ENCODE measurements at places on chromosomes 11 and 22.

DNA sequence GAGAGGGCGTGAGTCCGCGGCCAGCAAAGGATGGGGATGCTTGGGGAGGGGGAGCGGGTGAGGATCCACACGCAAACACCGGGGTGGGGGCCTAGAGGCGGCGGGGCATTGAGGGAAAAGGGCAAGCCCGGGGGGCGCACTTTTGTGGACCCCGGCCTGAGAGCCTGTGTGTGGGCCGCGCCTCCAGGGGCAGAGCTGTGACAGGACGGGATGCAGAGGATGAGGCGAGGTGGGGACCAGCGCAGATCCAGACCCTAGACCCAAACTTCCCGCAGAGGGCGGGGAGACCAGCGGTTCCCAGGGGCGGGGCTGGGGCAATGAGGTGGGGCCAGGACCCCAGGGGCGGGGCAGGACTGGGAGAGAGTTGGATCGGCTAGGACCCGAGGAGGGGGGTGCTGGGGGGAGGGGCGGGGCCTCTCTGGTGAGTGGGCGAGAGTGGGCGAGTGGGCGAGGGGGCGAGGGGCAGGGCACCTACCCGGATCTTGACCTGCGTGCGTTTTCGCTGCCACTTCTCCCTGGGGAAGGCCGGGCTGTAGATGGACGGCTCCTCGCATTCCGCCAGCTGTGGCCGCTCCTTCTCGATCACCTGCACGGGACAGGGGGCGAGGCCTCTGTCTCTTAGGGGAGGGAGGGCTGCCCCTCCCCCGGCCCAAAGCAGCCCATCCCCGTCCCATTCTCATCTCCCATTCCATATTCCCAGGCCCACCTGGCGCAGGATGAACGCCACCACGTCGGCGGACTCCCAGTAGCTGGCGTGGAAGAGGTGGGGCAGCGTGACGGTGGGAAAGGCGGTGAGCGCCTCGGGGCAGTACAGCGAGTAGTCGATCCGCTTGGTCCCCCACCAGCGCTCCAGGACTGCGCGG lies 10.6 kb downstream of the PITPNM1 start:
- no peak for DNase-seq

DNA sequence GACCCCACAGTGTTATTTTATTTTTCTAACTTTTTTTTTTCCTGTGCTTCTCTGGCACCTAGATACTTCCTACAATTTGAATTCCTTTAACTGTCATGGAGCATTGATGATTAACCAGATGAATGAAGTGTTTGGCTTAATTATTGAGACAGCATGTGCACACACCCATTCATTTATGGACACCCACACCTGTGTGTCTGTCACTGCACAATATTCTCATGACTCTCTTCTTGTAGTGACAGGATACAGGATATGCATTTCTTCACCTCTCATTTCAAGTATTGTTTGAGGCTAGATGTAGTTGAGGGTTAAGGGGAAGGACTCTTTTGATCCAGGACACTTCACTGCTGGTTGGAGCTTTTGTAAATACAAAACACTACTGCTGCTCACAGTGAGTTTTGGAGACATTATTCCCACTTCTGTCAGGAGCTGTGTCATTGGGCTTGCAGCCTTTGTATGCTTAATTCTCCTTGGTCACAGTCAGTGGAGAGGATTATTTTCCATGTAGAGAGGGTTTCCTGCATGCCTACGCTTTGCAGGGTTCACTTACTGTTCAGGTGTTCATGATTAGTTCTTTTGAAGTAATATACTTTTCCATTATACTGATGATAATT lies 33.5 kb downstream of the SPECC1L start:
- DNase-seq = no peak

GRCh38 chr11:106714199-106714598 lies 304.1 kb downstream of the GUCY1A2 start:
- DNase-seq = no peak

- DNase-seq = no peak
Observed at GRCh38 chr22:18005201-18005926, 19.0 kb downstream of the MICAL3 start.

- DNase-seq = no peak
Observed at GRCh38 chr22:37443977-37444376, 16.7 kb upstream of the ELFN2 start.

GRCh38 chr22:30435674-30436126 lies 10.1 kb downstream of the MTFP1 start:
- DNase-seq = no peak

DNA sequence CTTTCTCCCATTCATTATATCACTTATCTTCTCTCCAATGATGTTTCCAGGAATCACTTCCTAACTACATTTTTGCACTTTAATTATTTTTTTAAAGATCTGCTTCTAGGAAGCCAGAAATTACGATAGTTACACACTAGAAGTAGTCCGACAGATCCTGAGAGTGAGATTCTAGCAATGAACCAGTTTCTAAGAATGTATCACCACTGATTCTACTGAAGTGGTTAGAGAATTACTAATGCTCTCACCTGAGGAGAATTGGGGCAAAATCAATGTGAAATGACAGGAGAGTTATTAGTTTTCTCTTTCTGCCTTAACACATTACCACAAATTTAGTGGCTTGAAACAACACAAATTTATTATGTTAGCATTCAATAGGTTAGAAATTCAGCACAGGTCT lies 241.2 kb downstream of the CASP12 start:
- no peak for DNase-seq

- DNase-seq = no peak
Observed at GRCh38 chr22:30968015-30968923, at the start of gene MORC2. TSS of gene MORC2 (minus strand) at chr22:30968774. CDS start at chr22:30967889, 885 bp downstream.

DNA sequence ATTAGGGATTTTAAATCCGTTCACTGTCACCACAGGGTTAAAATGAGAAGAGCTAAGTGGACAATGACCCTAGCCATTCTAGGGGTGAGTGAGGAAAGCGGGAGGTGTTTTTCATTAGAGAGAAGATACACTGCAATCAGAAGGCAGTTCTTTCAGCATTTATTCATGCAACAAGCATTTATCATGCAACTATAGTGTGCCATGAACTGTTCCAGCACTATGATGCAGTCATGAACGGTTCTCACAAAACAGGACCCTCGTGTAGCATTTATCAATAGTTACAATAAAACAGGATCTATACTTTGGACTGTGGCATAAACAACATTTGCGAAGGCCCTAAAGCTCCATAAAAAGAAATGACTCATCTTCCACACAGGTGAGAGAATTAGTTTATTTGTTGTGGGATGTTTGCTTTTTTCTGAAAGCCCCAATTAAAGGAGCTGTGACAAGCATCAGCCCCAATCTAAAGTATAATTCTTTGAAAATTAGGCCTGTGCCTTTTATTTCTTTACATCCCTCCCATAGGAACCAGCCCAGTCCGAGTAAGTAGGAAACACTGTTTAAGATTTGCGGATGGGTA lies 51.5 kb downstream of the PAMR1 start:
- no peak for DNase-seq

GRCh38 chr22:32005453-32005852 lies 37.6 kb upstream of the SLC5A1 start:
- DNase-seq = no peak

DNA sequence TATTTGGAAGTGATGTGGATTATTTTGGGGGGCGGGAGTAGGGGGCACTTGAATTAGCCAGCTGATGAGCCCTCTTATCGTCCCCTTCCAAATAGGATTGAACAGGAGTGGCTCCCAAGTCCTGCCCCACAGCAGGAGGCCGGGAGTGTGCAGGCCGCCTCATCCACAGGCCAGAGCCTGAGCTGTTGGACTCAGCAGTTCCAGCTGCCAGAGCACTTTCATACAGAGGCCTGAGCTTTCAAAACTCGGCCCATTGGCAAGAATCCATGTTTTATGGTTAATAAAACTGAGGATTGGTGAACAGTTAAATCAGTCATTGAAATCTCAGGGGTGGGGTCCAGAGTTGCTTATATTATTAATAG lies 9.6 kb downstream of the FAM118A start:
- DNase-seq = no peak

DNA sequence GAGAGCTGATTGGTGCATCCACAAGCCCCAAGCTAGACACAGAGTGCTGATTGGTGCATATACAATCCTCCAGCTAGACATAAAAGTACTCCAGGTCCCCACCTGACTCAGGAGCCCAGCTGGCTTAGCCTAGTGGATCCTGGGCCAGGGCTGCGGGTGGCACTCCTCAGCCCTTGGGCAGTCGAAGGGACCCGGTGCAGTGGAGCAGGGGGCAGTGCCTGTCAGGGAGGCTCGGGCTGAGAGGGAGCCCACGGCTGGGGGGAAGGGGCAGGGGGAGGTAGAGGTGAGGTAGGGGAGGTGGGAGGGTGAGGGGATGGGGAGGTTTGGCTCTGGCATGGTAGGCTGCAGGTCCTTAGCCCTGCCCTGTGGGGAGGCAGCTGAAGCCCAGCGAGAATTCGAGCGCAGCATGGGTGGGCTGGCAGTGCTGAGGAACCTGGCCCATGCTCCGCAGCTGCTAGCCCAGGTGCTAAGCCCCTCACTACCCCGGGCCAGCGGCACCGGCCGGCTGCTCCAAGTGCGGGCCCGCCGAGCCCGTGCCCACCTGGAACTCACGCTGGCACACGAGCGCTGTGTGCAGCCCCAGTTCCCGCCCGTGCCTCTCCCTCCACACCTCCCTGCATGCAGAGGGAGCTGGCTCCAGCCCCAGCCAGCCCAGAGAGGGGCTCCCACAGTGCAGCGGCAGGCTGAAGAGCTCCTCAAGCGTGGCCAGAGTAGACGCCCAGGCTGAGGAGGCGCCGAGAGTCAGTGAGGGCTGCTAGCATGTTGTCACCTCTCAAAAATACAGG lies 742.8 kb downstream of the FAM181B start:
- DNase-seq = no peak

- DNase-seq = no peak
Observed at GRCh38 chr11:85590848-85591483, 36.2 kb downstream of the DLG2 start.

DNA sequence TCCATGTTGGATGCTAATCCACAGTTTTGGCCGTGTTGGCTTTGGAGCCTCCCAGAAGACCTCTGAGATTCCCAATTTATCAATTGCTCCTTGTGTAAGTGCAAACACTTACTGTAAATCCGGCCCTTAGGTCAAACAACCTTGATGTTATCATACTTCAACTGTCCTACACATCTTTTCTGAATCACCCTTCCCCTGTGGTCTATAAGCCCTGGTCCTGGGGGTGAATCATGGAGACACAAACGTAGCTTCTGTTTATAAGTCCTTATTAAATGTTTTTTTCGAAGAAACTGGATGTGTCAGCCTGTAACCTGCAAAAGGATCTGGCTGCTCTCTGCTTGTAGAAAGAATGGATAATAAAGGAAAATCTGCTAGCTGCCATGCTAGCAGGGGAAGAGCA lies 1.7 kb upstream of the IL10RA start:
- DNase-seq = no peak

- no peak for DNase-seq
Observed at GRCh38 chr11:129787532-129788155, 28.0 kb upstream of the TMEM45B start.

DNA sequence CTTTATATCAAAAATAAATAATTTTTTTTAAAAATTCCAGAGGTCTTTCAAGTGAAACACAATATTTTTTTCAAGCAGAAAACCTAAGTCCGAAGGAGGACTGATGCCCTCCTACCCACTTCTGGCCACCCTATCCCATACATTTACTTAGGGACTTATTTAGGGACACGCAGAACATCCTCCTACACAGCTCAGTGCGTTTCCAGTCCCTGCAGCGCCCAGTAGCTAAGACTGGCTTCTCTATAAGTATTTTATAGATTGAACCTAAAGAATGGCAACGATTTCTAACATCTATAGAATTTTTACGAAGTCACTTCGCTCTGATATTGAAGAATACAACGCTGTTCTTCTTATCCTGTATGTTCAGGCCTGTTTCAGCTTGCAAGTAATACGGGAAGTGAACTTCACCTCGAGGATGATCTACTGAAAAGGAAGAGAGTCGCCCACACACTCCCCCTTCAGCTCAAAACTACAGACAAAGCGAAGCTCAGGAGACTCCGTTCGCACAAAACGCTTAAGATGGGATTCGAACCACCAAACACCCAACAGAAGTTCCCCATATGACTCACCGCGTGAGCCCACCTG lies 328 bp downstream of the CHEK2 start:
- DNase-seq = no peak

DNA sequence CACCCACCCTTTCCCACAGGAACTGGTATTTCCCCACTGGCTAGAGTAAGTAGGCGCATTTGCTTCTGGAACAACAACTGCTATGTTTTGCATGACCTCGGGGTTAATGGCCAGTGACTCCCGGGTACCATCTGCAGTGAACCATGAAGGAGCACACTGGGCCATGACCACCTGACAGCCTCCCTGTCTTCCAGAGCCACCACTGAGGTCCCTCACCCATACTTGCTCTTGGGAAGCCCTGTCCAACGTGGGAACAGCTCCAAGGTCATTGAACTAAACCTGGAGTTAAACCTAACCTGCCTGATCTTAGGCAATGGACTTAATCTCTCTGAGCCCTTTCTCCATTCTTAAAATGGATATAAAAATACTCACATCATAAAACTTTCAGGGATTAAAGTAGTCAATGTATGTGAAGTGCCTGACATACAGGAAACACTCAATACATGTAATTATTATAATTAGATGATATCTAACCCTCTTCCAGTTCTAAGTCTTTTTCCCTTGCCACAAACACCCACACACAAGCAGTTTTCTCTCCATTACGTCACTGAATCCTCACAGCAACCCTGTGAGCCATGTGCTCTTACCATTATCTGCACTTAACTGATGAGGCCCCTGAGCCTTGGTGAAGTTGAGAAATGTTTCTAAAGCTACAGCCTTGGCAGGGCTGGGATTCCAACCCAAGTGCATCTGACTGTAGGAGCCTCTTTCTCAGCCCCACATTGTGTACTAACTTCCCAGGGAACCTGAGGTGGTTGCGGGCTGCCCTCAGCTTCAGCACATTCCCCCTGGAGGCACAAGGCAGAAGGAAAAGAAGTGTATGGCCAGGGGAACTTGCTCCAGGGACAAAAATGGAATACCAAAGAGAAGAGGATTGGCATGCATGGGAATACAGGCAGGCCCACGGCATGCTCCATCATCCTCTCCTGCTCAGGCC lies 74.5 kb upstream of the NCAM1 start:
- no peak for DNase-seq

- no peak for DNase-seq
Observed at GRCh38 chr11:128318856-128319474, 268.4 kb downstream of the ETS1 start.

GRCh38 chr22:20421507-20421874 lies 16.1 kb downstream of the SCARF2 start:
- no peak for DNase-seq

DNA sequence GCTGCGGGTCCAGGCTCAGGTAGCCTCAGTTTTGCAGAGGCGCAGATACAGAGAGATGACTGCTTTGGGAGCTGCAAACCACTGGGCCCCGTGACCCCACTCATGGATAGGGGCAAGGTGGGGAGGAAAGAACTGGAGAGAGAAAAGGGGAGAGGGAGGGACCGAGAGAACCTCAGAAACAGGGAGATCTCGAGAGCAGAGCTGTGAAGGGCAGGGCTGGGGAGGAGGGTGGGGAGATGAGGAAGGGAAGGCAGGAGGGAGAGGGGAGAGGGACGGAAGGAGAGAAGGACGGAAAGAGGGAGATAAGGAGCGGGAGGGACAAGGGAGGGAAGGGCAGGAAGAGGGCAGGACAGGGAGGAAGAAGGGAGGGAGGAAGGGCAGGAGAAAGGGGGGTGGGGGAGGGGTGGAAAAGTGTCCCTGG lies 46.3 kb downstream of the IGLL1 start:
- DNase-seq = no peak

All from NCI-H1436 treated with DMSO at 0.1 percent for 48 hours (cell line).